ENCODE measurements at places on chromosomes 7 and 10. TPM values are rescaled to one million over a fixed set of nuclear protein-coding genes. Genes with fewer than 3 reads are reported as not detected.

The VAX1 gene
- not detected for total RNA-seq

The OR2A1 gene
- total RNA-seq, result 0.95 TPM

The SH2D4B gene
- total RNA-seq, result not detected

The CDK1 gene
- 8.0 TPM for total RNA-seq

The ATRNL1 gene
- 4.1 TPM for total RNA-seq

The PON1 gene
- 0.38 TPM for total RNA-seq

The BLOC1S2 gene
- 32.5 TPM for total RNA-seq

The CRYGN gene
- not detected for total RNA-seq

The AKR1D1 gene
- total RNA-seq, result not detected

The CCZ1 gene
- 47.9 TPM for total RNA-seq

The TUBAL3 gene
- total RNA-seq, result not detected

DNA sequence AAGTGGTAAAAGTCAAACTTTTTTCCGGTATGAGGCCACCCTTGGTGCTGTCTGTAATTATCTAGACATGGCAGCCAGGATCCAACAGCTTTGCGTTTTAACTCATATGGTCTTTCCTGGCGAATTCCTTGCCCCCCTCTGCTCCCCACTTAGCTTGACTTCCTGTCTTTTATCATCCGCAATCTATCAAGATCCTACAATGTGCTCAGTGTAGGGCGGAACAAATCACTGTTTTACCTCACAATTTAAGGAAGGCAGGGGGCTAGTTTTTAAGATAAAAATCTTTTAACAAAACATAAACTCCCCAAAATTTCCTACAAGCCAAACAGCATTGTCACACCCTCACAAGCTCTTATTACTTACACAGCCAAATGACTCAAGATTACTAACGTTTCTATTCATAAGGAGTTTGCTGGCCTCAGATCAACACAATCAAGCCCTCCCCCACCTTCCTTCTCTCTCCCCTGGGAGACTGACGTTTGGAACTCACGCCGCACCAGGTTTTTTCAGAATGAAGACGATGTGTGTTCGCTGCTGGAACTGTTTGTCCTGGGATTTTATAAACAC is 1.3 kb upstream of the CDK14 start:
- no peak for DNase-seq

DNA sequence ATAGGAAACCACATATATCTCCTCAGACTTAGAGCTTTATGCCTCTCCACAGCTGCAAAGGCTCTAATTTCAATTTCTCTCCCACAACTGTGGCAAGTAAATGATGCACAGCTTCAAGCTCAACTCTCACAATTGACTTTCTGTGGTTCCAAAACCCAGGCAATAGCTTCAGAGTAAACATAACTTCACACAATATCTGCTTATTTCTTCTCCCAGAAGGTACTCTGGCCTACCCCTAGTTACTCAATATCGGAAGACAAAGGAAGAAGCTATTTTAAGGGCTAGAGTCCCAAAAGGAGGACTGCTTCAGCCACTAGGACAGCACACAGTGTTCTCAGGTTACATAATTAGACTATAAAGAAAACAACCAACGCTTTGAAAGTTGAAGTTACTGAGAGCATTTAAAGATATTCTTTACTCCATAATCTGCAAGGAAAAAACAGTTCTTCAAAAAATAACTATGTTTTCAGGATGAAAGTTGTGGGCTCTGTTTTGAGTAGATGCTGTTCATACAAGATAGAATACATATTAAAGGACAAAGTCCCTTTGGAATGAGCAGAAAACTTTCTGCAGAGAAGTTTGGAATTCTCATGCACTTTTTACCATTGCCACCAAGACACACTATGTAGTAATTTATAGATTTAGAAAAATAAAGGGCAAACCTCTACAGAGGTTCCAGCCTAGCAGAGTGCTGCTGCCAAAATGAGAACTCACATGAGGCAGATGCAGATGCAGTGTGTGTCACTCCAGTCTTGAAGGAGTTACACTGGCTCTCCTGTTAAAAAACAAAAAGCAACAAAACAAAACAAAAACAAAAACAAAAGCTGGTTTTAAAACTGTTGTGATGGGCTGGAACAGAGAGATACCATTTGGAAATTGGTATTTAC is 81.8 kb downstream of the NT5C2 start:
- DNase-seq, result no peak

- DNase-seq, result no peak
Measured at GRCh38 chr10:64408391-64409183, 887.4 kb downstream of the REEP3 start.

- no peak for DNase-seq
Measured at GRCh38 chr10:123354521-123354920, 200.3 kb downstream of the BUB3 start.

GRCh38 chr7:19982841-19983835 is 209.7 kb upstream of the TMEM196 start:
- peak; percentile 23 for DNase-seq

DNA sequence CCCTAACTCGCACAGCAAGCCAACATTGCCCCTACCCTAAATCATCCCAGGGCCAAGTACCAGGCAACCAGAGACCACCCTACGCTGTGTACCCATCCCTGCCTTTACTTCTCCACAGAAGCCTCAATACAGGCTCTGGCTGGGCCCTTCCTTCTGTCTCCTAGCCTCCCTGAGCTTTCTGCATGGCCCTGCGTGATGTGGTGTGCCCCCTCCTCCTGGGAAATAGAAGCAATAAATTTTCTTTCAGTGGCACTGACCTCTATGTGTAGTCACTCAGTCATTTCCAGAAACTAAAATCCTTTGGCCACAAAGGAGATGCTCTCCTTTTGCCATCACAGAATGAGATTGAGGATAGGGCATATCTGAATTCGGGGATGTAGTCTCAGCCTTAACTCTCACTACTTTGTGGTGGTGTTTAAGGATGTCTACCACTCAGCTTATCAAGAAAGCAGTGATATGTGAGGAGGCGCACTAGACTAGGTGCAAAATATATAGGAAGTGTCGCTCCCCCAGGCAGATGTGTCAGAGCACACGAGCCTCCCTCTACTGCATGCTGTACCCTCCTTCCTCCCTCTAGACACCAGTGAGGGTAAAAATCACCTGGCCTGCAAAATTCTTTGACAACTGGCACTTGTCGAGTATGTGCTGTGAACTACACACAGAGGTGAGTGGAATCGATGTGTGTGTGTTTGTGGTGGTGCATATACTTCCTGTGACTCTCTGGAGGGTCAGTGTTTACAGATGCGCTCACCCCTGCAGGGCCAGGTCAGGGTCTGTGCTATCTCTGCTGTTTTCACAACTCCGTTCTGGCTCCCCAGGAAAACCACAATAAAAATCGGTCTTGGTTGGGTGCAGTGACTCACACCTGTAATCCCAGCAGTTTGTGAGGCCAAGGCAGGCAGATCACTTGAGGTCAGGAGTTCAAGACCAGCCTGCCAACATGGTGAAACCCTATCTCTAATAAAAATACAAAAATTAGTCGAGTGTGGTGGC is 825.9 kb upstream of the IGFBP3 start:
- no peak for DNase-seq

- DNase-seq, result no peak
Measured at GRCh38 chr10:106563384-106563783, 601.1 kb downstream of the SORCS1 start.

- no peak for DNase-seq
Measured at GRCh38 chr7:55774327-55775050, 88.1 kb downstream of the SEPTIN14 start.

- DNase-seq, result no peak
Measured at GRCh38 chr10:117391436-117392205, 16.4 kb upstream of the PDZD8 start.

DNA sequence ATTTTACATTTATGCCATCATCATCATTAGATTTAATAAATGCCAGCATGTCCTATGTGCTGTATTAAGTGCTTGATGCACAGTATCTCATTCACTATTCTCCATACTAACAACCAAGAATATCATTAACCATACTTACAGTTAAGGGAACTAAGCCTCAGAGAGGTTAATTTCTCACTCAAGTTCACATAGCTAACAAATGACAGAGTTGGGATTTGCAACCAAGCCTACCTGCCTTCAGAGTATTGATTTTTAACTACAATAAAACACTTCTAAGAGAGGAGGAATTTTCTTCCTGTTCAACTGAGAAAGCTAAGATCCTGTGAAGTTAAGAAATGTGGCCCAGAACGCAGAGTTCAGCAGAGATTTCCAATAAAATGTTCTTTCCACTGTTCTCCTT is 403.0 kb downstream of the KCNMA1 start:
- no peak for DNase-seq

- DNase-seq, result no peak
Measured at GRCh38 chr10:8069627-8070026, 15.1 kb downstream of the GATA3 start.

- DNase-seq, result no peak
Measured at GRCh38 chr7:129188892-129189660, 643 bp downstream of the SMO start.

DNA sequence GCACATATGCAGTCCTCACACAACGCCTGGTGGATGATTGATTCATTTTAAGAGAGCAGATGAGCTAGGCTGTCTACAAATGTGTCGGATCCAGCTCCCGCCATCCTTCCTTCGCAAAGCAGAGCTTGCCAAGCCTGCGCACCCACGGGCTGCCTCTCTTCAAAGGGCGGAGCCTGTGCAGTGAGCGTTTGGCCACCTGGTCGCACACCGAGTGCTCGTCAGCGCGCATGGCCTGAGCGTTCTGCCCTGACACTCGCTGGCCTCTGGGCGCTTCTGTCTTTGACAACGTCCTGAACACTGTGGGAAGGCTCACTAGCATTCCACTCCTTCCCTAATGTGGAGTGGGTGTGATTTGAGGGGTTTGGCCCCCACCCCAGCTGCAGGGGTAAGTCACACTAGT is 47.1 kb upstream of the TMEM72 start:
- DNase-seq, result no peak

DNA sequence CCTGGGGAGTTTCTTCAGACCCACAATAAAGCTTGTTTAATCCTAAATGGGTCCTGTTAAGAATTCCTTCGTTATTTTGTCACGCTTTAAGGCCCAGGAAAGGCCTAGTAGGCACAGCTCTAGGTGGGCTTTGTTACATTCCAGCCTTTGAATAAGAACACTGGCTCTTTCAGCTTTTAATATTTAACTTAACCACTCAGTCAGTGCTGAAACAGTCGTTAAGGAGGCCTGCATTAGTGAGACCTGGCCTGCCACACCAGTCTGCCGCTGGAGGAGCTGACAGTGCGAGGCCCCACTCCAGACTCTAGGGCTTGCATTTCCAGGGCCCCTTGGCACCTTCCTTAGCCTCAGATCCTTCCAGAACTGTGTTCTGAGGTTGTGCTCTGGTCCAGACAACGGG is 351.4 kb downstream of the GLRX3 start:
- DNase-seq, result no peak

DNA sequence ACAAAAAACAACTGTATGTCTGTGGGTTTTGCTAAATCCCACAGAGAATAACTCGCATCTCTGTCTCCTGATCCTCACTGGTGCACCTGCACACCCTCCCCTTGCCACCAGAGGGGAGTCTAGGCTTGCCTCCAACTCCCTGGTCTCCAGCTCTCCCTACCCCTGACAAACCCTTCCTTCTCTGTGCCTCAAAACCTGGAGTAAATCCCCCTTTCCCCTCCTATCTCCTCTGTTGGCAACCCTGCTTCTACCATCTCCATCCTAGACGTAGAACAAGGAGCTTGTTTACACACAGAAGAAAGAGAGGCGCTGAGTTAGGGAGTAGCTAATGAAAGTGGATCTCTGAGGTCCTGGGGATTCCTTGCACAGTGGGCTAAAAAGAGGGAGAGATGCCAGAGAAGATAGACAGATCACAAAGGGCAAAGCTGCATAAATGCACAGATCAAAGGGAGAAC is 6.0 kb downstream of the MBLAC1 start:
- DNase-seq, result no peak

DNA sequence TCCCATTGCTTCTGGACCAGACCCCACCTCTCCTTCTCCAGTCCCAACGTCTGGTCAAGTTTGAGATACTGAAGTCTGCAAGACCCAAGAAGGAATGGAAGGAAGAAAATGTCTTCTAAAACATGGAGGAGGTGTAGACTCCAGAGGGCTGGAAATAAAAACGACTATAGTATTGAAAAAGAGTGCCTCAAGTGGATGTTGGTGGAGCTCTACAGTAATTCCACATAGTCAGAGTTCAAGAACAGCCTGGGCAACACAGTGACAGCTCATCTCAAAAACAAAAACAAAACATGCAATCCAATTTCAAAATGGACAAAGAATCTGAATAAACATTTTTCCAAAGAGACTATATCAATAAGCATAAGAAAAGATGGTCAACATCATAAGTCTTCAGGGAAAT is 2.3 kb upstream of the PCGF6 start:
- no peak for DNase-seq

GRCh38 chr10:526651-527312 is 162.7 kb downstream of the DIP2C start:
- DNase-seq, result no peak

DNA sequence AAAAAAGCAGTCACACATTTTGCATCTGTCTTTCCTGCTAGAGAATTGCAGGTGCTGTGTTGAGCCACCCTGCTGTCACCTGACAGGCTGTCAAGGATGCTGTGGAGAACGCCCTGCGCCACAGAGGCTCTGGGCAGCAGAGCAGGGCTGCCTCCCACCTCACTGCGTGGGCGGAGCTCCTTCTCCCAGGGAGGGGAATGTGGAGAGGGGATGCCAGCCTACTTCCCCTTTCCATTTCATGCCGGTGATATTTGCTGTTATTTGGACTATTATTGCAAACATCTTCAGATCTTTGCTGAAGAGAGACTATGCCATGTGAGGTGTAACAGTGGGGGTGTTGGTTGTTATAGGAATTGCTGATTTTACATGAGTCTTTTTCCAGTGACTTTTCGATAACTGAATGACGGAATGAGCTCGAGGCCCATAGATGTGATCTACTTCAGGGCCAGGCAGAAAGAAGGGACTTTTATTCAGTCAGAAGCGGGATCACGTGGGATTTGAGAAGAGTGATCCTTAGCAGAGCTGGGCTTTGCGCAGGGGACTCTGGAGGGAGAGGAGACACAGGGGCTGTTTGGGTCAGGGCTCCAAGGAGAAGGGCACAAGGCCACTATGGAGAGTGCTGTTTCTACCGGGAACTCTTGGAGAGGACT is 13.6 kb upstream of the PRKAG2 start:
- DNase-seq, result no peak

GRCh38 chr7:116953906-116954838 is 871 bp downstream of the ST7 start:
- DNase-seq, result no peak

DNA sequence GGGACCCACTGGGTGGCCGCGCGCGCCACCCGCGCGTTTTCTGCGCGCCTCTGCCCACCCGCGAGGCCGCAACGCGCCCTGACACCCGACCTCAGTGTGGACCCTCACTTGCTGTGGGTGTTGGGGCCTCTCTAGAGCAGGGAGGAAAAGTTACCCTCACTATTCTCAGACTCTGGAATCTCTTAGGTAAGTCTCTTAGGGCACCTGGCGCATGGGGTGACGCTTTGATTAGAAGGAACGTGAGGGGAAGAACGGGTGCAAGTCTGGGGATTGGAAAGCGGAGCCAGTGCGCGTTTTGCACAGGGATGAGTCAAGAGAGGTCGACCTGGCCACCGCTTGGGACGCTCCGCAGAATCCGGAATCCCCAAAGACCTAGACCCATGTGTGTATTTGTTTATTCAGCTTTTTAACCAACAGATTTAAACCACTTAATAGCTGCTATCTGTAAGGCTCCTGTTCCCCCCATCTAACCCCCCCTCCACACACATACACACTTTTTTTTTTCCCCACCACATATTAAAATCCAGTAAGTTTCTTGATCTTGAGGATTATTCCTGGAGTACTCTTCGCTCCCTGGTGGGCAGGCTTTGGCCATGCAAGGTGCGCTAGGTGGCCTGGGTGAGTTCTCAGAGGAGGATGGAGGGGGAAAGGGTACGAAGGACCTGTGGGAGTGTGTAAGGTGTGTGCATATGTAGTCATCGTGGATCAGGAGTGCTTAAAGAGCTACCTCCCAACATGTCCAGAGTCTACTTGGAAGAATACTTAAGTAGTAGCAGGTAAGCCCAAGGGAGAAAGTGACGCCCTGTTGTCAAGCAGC is 169.1 kb upstream of the PPP1R3A start:
- DNase-seq, result no peak
